ENCODE measurements at places on chromosomes 4 and X. TPM values are rescaled to one million over a fixed set of nuclear protein-coding genes. Genes with fewer than 3 reads are reported as not detected.

Gene TSPAN7
- not detected for total RNA-seq

Gene TBC1D25
- 6.2 TPM for total RNA-seq

Gene NXF2
- not detected for total RNA-seq

Gene NONO
- 307 TPM for total RNA-seq

Gene SMARCAD1
- 14.5 TPM for total RNA-seq

Gene F11
- total RNA-seq = not detected

Gene MSMO1
- total RNA-seq = 150 TPM
